SJCRH30 (cell line): ENCODE measurements at places on chromosomes 1 and 21. TPM values are rescaled to one million over a fixed set of nuclear protein-coding genes. Genes with fewer than 3 reads are reported as not detected.

DNA sequence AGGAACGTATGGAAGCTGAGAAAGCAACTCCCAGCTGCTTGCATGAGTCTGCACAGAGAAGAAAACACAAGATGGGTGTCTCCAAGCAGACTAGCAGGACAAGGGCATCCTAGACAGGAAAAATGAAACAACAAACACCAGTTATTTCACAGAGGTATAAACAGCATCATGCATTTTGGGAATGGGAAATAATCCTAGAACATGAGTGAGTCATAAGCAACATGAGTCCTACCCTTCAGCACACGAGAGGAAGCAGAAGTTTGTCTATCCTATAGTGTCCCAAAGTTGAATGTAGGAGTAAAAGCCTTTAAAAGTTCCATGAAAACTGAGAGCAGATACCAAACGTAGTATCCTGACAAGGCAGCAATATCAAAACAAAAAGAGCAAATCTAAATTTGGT lies 11.3 kb upstream of the FRRS1 start:
- DNase-seq, result no peak

DNA sequence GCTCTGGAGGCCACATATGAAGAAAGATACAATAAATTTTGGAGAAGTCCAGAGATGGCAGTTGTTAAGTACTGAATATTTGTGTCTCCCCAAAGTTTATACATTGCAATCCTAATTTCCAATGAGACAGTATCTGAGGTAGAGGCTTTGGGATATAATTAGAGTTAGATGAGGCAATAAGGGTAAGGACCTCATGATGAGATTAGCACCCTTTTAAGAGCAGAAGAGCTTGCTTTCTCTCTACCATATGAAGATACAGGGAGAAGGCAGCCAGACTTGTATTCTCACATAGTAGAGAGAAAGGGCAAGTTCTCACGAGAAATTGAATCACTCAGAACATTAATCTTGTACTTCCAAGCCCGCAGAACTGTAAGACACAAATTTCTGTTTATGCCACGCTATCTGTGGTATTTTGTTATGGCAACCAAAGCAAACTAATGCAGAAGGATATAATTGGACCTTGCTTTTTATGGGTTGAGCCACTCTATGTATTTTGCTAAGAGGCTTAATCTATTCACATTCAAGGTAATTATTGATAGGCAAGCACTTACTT lies 430.1 kb downstream of the KCNT2 start:
- no peak for DNase-seq

DNA sequence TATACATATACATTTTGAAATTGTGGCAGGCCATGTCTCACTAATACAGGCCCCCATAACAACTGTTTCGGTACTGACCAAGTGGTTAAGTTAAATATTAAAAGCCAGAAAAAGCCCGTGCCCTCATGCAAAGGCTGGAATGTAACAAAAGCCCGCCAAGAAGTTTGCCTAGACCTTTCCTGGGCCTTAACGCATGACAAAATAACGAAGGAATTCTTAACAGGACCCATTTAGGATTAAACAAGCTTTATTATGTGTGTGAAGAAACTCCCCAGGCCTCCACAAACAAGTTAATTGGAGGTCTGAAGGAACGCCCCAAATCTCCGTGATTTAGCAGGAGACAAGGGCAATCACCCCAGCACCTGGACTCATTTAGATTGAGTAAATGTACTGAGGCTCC lies 42.4 kb downstream of the TNFSF4 start:
- no peak for DNase-seq

- peak; percentile 63 for DNase-seq
Observed at GRCh38 chr21:33069994-33070743, at the start of gene OLIG1. Gene OLIG1, plus strand, starts transcription at chr21:33070141. Its CDS starts 106 bp downstream, at chr21:33070247.

GRCh38 chr1:204377800-204378668 lies 18.3 kb upstream of the PLEKHA6 start:
- DNase-seq, result no peak

DNA sequence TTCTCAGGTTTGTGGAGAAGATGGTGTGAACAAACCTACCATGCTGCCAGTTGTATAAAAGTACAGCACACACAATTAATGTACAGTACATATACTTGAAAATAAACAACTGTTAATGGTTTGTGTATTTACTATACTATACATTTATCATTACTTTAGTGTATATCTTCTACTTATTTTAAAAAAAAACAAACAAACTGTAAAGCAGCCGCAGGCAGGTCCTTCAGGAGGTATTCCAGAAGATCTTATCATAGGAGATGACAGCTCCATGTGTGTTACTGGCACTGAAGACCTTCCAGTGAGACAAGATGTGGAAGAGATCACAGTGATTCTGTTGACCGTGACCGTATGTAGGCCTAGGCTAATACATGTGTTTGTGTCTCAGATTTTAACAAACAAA lies 155.7 kb downstream of the COP1 start:
- DNase-seq, result no peak

GRCh38 chr1:226738421-226738994 lies 574 bp downstream of the ITPKB start:
- DNase-seq, result peak; percentile 69

GRCh38 chr1:3206696-3207095 lies 137.7 kb downstream of the PRDM16 start:
- no peak for DNase-seq

GRCh38 chr1:158391099-158391498 lies 8.2 kb downstream of the OR10T2 start:
- no peak for DNase-seq

GRCh38 chr1:49166031-49166430 lies 389.3 kb upstream of the BEND5 start:
- DNase-seq, result no peak

GRCh38 chr1:62271948-62272728 lies 47.1 kb downstream of the KANK4 start:
- DNase-seq, result no peak

DNA sequence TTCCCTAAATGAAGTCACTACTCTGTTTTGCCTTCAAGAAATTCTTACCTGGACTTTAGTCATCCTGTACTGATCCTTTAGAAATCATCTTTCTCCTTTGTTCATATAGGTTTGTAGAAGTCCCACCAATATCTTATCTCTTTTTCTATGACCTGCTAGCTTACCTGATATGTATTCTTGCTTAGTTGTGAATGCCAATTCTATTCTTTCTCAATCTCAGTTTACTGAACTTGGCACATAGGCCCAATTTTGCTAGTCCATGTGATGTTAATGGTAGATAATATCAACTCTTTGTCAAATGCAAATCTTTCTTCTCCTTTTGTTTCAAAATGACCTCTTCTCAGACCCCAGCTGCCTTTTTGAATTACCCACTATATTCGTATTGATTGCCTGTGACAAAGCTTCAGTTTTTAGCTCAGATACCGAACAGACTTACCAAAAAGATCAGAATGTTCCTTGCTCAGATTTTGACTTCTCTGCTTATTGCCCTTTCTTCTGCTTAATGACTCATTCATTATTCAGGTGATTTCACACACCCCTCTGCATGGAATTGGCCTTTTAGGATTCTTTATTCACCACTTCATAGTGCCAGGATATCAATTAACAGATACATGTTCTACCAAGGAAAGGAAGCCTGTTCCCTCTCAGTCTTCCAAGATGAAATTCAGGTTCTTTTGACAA lies 20.6 kb downstream of the IPO9 start:
- DNase-seq, result no peak

DNA sequence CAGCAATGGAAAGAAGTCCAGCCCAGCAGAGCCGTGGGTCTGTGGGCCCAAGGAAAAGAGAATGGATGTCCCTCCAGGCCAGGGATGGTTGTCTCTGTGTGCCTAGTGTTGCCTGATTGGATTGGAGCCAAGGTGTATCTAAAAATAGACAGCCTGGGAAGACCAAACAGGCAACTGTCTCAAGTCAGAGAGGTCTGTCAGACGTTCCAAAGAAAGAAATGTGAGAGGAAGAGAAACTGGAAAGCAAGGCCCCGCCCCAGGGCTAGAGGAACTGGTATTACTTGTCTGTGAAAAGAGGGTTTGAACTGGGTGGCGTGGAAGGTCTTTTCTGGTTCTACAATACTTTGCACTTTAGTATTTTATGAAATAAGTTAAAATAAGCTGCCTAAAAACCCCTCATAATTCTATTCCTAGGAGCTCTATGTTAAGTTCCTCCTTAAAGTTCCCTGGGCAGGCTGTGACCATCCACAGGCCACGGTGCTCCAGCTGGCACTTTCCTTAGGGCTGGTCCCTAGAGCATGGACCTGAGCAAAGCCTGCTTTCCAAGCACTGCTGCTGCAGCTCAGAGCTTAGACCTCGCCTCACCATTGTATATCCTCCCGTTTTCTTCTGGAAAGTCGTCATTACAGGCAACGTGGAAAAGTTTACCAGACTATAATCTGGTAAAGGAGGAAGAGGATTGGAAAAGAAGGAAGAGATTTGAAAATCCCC lies 151.6 kb downstream of the DISC1 start:
- peak; percentile 51 for DNase-seq

GRCh38 chr1:39116116-39116607 lies 88.3 kb upstream of the MACF1 start:
- DNase-seq, result no peak

DNA sequence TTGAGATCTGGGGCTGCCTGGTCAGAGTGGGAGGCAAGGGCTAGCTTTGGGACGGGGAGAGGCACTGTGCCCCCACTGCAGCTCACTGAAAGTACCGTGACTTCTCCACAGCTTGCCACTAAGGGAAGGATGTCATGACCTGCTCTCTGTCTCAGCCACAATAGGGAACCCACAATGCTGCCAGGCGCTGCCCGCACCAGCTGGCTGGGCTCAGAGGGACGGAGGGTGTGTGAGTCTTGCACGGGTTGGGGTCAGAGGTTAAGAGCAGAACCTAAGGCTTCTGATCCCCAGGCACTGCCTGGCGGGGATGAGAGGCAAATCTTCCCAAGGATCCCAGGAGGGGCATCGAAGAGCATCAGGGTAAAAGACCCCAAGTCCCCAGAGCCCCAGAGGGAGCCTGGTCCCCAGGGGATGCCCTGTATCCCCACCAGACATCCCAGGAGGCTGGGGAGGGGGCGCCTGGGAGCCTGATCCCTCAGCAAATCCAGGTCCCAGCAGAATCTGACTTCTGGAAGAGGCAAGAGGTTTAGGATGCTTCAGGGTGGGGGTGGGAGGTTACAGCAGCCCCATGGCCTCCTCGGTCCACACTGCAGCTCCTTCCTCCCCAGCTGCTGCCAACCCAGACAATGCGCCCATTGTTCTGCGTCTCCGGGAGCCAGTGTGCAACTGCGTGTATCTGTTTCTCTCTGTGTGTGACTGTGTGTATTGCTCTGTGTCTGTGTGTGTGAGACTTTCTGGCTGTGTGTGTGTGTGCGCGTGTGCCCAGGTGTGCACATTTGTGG lies 2.0 kb upstream of the MARCKSL1 start:
- peak; percentile 91 for DNase-seq

DNA sequence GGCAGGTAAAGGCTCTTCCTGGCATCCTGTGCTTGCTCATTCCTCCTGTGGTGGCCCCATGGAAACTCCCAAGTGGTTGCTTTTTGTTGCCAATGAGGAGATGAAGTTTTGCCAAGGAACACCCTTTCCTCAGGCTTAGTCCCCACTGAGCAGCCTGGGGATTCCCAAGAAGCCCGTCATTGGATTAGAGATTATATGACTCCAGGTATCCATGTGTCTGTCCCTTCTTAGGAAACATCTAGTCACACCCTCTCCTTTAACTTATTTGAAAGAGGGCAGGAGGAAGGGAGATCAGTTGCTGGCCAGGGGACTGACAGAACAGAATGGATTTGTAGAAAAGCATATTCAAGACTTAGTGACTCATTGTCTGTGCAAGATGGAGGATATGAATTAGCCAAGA lies 3.8 kb upstream of the LCE3A start:
- no peak for DNase-seq

- no peak for DNase-seq
Observed at GRCh38 chr1:33256221-33256470, 146 bp upstream of the ZNF362 start.

DNA sequence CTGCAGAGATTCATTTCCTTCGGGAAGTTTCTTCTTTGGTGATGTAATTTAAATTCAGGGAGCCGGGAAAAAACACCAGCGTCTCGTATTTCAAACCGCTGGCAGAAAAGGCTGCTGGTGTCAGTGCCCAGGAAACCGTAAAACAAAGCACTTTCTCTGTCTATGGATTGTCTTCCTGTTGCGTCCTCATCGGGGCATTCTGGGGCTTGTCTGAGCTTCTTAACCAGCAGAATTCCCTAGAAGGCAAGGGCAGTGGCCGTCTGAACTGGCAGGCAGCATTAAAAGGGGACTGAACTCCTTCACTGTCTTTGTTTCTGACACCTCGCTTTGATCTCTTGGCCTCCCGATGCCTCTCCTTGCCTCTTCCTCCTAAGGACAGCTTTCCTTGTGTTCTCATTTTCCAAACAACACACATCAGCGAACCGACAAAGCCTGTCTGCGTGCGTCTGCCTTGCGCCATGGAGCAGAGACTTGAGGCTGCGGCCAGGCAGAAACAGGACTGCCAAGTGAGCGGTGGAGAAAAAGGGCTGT lies 391.6 kb upstream of the VAMP3 start:
- DNase-seq, result peak; percentile 83

GRCh38 chr1:246597971-246598370 lies 31.7 kb downstream of the CNST start:
- no peak for DNase-seq

DNA sequence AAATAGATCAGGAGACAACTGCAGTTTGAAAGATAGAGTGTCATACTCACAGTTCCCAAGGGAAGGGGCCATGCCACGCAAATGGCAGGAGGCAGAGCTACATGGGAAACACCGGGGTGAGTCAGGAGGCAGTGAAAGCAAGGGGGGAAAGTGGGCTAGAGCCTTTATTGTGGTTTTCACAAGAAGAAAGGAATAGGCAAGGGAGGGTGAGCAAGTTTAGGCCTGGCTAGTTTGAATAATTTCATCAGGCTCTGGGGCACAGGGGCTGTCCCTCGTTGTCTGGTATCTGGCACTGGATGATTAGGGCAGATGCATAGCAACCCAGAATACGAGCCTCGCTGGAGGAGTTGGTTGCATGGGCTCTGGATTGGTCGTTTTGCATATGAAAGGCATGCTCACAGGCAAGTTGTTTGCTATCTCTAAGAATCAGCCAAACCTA lies 17.0 kb upstream of the ITLN2 start:
- no peak for DNase-seq

GRCh38 chr1:209207126-209207700 lies 376.3 kb upstream of the CAMK1G start:
- DNase-seq, result no peak

GRCh38 chr1:8602471-8603219 lies 214.8 kb downstream of the RERE start:
- no peak for DNase-seq

S100A6 gene
- 38.8 and 48.3 TPM in 2 replicates for total RNA-seq

SPRR2F gene
- not detected in 2 replicates for total RNA-seq

TCHHL1 gene
- not detected in 2 replicates for total RNA-seq

IFI44 gene
- 6.5 and 11.7 TPM in 2 replicates for total RNA-seq

HES5 gene
- not detected in 2 replicates for total RNA-seq

HRNR gene
- not detected in 2 replicates for total RNA-seq

S100A11 gene
- 492 and 509 TPM in 2 replicates for total RNA-seq

KCNE2 gene
- total RNA-seq, result 0.12 TPM in 1 of 2 replicates, not detected in the other

HMGCS2 gene
- not detected in 2 replicates for total RNA-seq

NCF2 gene
- 0.25 and 0.55 TPM in 2 replicates for total RNA-seq

VSIG8 gene
- total RNA-seq, result not detected in 2 replicates

URB1 gene
- 21.8 and 22.9 TPM in 2 replicates for total RNA-seq

HAO2 gene
- not detected in 2 replicates for total RNA-seq

HJV gene
- 0.10 TPM in 2 replicates for total RNA-seq

TNFRSF4 gene
- 2.8 and 4.7 TPM in 2 replicates for total RNA-seq

ARMH1 gene
- not detected in 2 replicates for total RNA-seq
